Globus pallidus (tissue), 1 donor: ENCODE measurements at places on chromosomes 1 and 21.

DNA sequence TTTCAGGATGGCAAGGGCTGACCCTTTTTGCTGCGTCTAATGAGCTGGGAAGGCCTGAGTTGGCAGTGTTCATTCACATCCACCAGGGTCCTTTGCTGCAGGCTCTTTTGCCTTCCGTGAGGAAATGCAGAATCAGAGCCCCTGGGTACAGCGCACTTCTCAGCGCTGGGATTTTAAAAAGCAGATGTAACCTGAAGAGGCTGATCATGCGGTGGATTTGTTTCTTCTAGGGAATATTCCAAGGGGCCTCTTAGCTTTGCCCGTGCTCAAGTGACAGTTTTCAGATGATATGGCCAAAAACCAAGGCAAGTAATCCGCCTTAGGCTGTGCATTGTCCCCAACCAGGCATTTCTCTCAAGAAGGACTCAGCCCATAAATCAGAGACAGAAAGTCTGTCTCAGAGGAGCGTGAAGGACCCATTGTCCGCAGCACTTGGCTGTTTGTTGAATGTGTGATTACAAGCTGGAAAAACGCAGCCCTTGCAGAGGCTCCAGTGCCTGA is 237.6 kb downstream of the PTPRC start:
- DNase-seq: peak; percentile 73

GRCh38 chr1:72278461-72278860 is 3.9 kb downstream of the NEGR1 start:
- no peak for DNase-seq

DNA sequence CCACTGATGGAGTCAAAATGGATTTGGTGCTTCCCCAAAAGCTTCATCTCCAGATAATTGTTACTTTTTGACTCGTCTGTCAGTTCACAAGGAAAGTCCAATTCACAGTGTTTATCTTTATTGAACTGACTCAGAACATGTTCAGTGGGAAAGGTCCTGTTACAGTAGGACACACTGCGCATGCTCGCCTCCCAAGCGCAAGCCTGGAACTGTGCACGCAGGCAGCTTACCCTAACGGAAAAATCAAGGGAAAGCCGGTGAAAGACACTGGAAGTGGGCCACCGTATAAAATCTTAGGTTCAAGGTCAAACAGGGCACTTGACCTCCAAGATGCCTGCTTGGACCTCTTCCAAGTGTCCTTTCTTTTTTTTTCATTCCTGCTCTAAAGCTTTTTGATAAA is 174.6 kb downstream of the USP25 start:
- DNase-seq: no peak

- DNase-seq: no peak
Observed at GRCh38 chr1:32276032-32276782, 15.7 kb upstream of the HDAC1 start.

DNA sequence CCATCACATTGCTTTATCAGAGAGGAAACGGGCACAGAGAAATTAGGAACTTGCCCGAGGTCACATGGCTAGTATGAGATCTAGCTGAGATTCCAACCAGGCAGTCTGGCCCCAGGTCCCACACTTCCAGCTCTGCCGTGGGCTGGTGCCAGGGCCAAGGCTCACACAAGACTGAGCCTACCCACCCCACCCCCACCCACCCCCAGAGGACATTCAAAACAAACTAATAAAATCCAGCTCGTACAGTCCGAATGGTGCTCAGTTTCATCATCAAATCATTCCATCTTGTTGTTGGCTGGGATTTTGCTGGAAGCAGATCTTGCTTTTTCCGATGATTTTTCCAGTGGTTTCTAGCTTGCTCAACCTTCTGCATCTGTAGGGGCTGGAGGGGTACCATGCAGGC is 27.9 kb downstream of the MATN1 start:
- DNase-seq: no peak

DNA sequence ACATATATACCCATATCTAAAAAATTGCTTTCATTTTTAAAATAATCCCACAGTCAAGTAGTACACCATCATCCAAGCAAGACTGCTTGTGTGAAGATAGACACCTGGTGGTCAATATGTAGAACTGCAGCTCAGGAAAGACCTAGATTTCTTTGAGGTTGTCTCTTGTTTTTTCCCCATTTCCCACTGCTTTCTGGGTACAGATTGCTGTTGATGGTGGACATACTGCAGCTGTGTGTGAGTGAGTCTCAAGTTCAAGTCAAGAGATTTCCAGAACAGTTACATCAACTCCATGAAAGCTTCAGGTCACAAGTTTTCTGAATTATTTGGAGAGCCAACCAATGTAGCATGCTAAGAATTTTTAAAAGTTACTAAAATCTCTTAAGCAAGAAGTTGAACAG is 306.4 kb downstream of the DUSP10 start:
- DNase-seq: peak; percentile 68

DNA sequence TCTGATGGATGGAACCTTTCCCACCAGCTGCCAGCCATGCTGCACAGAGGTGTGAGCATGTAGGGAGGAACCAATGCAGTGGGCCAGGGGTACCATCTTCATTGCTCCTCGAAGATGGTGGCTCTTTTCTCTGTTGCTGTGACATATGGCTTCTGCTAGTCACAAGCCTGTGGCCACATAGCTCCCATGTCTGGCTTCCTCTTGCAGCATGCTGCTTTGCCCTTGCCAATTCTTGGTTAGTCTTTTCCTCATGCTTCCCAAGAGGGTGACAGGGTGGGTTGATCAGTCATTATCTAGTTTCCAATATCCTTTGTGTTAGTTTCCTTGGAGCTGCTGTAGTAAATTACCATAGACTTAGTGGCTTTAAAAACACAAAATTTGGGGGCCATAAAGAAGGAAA is 123.4 kb downstream of the ETS2 start:
- DNase-seq: no peak

DNA sequence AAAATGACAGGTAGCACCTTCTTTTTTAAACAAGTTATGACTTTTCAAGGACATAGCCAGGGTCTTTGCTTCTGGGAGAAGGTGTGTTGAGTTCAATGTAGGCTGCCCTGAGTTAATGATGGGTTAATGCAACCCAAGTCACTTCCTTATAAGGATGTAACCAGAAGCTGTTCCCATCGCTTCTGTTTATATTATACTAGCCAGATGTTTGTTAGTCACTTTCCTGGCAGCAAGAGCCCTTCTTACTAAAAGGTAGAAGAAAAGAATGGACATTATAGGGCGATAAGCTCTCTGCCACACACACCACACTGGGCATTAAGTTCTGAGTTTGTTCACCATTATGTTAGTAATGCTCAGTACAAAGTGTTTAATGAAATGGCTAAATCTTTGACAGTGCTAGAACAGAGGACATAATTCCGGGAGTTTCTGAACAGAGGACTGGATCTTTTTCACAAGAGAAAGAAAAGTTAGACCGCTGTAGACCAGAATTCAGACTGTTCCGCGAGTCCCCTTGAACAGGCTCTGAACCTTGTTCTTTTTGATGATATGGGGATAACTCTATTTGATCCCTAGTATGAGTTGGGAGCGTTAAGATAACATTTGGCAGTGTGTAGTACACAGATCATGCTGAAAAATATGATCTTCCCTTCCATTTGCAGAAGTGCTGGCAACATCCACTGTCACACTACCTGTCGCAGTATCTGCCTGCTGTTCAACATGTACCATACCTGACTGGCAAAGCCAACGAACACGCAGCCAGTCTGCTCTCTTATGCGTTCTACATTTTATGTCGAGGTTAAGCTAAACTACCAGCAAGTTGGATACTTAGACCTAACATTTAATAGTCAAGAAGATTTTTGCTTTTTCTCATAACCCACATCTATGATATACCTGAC is 41.0 kb downstream of the DEGS1 start:
- DNase-seq: no peak

GRCh38 chr1:201444792-201445191 is 23.3 kb upstream of the TNNI1 start:
- no peak for DNase-seq

- DNase-seq: no peak
Observed at GRCh38 chr1:115929881-115930280, 46.4 kb upstream of the SLC22A15 start.

DNA sequence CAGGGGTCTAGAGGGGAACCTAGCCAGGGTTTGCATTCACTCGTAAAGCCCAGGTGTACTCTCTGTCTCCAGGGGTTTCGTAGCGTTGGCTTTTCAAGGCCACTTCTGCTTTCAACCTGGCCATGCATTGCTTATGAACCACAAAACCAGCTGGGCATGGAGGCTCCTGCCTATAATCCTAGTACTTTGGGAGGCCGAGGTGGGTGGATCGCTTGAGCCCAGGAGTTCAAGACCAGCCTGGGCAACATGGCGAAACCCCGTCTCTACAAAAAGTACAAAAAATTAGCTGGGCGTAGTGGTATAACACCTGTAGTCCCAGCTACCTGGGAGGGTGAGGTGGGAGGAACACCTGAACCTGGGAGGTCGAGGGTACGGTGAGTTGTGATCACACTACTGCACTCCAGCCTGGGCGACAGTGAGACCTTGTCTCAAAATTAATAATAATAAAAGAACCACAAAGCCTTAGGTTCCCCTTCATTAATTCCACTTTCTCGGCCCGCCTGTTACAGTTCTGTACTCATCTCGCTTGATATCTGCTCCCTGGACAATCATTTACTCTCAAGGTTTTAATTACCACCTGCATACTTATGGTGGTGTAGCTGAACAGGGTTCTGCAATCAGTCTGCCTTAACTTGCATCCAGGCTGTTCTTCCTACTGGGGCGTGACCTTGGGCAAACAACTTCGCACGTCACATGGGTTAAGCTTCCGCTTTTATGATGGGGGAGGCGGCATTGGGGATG is 6.1 kb downstream of the SLC16A4 start:
- DNase-seq: no peak

DNA sequence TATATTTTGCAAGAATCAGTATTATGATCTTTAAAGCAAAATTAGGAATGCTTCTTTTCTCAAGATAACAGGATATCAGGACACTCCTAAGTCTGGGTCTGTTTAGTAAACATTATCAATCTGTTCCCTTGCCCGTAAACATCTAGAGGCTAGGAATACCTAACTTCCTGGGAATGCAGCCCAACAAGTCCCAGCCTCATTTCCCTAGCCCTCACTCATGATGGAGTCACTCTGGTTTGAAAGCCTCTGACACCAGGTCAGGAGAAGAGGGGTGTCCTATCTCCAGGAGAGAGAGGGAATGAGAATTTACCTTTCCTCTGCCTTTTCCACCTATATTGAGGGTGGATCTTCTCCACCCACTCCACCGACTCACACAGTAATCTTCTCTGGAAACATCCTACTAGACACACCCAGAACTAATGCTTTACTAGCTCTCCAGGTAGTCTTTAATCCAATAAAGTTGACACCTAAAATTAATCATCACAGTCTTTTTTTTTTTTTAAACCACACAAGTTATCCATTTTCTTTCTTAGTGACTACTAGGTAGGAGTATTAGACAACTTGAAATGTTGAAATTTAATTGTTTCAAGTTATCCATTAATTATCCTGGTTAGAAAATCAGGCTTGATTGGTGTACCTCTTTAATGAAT is 659.3 kb downstream of the USP25 start:
- DNase-seq: no peak

GRCh38 chr1:18443587-18444520 is 36.9 kb upstream of the KLHDC7A start:
- no peak for DNase-seq
